ENCODE measurements at places on chromosomes 4 and X.
A peak's percentile ranks its signal among the peaks of the same experiment; 100 is the strongest.

DNA sequence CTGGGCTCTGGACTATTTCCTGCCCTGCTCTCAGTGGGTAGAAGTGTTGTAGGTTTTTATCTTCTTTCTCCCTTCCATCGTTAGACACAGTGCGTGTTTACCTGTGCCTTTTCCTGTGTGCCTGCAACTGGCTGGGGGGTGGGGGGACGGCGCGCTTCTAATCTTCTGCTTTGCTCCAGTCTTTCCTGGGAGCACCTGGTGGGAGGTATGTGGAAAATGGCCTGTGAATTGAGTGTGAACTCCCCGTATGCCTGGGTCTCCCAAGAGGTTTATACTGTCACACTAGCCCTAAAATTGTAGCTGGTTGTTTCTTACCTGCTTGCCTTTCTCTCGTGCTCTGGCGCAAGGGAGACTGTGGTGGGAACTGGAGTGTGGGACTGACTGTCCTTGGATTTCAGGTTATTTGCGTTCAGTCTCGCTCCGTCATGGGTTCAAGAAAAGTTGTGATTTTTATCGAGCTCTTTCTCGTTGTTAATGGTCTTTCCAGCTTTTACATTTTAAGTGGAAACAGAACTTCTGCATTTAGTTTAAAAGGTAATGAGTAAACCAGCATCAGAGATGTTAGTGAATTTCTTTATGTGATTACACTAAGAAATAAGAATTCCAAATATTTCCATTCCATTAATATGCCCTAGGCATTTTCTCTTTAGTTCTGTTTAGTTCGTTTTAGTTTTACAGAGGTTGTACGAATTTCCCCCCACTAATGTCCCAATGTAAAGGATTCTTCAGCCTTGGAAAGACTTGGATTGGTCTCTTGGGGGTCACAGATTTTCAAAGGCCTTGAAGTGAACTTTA, 15.3 kb downstream of the MRPL1 start:
- no peak for DNase-seq

GRCh38 chrX:3712051-3712869, 1.2 kb downstream of the PRKX start:
- DNase-seq: no peak

GRCh38 chrX:41802958-41803357, 79.0 kb downstream of the GPR82 start:
- no peak for DNase-seq

DNA sequence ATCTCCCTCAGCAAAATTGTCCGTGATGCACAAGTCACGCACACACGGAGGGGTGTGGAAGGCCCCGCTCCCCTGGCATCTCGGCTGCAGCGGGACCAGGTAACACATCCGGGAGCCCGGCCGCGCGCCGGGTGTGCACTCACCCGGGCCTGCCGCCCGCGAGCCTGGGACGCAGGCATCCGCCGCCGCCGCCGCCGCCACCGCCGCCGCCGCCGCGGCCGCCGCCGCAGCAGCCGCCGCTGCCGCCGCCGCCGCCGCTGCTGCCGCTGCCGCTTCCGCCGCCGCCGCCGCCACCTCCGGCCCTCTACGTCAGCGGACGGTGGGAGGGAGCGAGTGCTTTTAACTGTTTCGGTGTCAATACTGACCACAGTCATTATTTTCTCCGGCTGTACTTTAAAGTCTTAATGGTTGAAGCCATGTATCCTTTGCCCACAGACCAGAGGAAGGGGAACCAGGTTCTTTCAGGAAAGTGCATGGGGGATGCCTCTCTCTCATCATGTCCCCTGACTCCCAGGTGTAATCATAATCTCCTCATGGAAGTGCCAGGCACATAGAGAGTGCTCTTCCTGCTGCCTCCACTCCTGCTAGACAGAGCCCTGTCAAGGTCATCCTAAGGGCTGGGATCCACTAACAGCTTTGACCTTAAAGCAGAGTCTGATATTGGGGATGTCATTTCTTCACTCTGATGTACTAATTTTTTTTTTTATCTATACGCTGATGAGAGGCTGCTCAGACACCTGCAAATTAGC, 38.0 kb downstream of the MAGEE2 start:
- peak; percentile 0 for DNase-seq

- no peak for DNase-seq
Observed at GRCh38 chr4:116982656-116983055, 102.7 kb downstream of the TRAM1L1 start.

DNA sequence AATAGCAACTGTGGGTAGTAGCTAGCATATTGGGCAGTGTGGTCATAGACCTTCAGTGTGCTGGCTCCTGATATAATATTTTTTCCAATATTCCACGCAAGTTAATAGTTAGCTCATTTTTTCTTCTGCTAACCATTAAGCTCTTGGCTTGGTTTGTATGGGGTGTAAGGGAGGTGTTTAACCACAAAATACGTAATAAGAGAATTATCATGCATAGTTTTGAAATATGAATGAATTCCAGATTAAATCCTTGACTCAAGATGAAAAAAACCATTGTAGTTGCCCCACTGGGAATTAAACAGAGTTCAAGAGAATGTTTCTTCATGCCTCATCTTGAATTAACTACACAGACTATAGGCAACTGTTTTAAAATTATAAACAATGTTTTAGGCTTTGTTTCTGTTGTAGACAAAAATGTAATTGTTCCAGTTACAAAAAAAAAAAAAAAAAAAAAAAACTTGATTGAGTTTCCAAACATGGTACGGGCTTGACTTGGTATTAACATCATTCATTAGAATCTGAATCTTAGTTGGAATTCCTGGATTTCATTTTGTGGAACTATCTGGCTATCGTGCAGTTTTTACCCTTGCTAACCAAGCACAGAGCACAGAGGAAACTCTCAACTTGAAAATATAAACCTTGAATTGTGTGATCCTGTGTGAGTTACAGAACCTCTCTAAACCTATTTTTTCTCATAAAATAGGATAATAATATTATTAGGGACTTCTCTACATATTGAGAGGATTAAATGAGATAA, 28.4 kb downstream of the CXCL1 start:
- DNase-seq: no peak

GRCh38 chrX:110059410-110059809, 56.5 kb downstream of the TMEM164 start:
- DNase-seq: no peak

DNA sequence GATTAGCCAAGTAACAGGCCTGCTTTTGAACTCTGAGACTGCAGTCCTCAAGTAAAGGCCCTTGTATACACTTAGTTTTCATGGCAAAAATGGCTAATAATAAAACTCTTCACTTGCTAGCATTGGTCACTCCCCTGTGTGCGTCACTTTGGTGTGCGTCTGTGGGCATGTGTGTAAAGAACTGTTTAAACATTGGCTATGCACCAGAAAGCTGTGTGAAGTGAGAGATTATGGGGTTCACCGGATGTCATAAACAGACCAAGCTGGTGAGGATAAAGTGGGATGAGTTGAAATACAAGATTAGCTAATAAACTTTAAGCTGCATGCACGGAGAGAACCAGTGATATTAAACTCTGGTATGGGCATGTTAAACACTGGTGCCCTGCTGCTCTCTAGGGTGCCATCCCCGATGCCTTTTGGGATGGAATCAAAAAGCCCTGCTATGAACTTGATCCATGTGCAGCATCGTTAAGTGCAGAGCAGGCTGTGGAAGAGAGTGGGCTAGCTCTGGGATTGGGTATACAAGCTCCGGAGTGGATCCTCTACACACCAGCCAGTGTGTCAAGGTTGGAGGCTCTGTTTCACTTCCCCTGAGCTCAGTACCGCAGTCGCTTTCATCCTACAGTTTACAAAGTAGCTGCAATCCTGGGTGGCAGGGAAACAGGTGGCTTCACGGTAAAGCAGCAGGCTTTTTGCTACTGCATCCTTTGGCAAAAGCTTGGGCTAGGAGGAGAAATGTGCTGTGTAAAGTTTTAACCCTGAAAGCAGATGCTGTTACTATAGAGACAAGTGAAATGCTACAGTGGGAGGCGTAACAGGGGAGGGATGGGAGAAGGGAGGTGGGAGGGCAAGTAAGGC, 108.3 kb upstream of the SLC4A4 start:
- DNase-seq: no peak

GRCh38 chr4:3874028-3874415, 107.8 kb downstream of the ADRA2C start:
- DNase-seq: no peak

GRCh38 chr4:89319756-89320155, 12.2 kb upstream of the GPRIN3 start:
- DNase-seq: no peak

DNA sequence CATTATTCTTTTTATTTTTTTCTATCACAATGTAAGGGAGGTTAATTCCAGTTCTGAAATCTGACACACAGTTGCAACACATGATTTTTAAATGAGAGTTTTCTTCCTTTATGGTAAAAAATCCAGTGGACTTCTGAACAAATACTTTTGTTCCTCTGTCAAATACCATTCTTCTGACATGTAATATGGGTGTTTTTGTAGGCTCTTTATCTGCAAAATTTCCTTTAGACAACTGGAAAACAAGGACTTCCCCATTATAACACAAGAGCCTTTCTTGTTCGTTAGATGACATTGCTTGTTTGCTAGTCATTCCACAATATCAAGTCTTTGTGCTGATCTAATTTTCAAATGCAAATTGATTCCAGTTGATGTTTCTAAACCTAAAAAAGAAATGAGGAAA, 7.7 kb downstream of the FANCB start:
- no peak for DNase-seq

GRCh38 chrX:87167841-87168240, 349.8 kb upstream of the KLHL4 start:
- no peak for DNase-seq

DNA sequence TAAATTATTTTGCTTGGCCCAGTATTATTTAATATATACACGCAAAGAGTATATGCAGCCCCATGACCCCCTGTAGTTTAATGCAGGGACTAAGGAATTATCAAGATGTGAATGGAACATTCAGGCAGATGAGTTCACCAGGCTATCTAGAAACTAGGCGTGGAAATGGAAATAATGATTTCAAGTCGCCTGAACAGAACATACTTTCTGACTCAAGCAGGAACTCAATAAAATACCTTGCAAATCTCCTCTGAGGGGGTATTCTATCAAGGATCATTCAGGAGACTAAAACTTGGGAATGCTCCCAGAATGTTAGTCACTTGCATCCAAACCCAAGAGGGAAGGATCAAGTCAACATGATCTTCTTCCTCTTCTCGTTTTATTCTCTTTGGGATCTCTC, 59.6 kb upstream of the RASSF6 start:
- DNase-seq: no peak

- DNase-seq: no peak
Observed at GRCh38 chr4:87807402-87807801, 8.0 kb downstream of the IBSP start.

GRCh38 chr4:37737466-37737865, 51.3 kb upstream of the RELL1 start:
- no peak for DNase-seq

DNA sequence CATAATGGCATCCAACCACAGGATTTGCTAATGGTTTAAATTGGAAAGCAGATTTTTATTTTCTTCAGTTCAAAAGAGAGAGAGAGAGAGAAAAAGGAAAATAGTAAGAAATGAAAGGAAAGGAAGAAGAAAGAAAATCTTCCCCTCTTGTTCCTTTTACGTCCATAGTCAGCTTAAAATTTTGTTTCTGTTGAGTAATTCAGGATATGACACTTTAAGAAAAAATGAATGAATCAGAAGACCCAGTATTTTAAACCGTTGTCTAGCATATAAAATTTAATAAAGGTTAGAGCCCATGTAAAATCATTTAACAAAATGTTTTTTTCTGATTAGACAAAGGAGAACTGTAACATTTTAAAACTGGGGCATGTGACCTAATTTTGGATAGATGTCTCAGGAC, 391.8 kb upstream of the EPHA5 start:
- no peak for DNase-seq

- DNase-seq: no peak
Observed at GRCh38 chr4:128840711-128841318, 31.3 kb downstream of the JADE1 start.

- no peak for DNase-seq
Observed at GRCh38 chrX:147757750-147758149, 154.0 kb upstream of the FMR1 start.

GRCh38 chr4:144357975-144358374, 217.5 kb upstream of the GYPA start:
- DNase-seq: no peak

- peak; percentile 14 for DNase-seq
Observed at GRCh38 chrX:16445166-16445752, 204.7 kb upstream of the S100G start.

GRCh38 chr4:185717377-185717741, 94.6 kb downstream of the SORBS2 start:
- no peak for DNase-seq

- no peak for DNase-seq
Observed at GRCh38 chr4:96092151-96092705, 252.3 kb downstream of the PDHA2 start.

- DNase-seq: no peak
Observed at GRCh38 chr4:154868414-154869194, 87.5 kb downstream of the RBM46 start.

- DNase-seq: no peak
Observed at GRCh38 chrX:104205548-104205947, 39.3 kb downstream of the FAM199X start.

- DNase-seq: no peak
Observed at GRCh38 chr4:48939785-48940184, 33.2 kb upstream of the OCIAD2 start.

GRCh38 chrX:22634083-22634482, 361.4 kb downstream of the CBLL2 start:
- DNase-seq: no peak

- DNase-seq: no peak
Observed at GRCh38 chr4:173511787-173512361, 18.2 kb downstream of the HAND2 start.

DNA sequence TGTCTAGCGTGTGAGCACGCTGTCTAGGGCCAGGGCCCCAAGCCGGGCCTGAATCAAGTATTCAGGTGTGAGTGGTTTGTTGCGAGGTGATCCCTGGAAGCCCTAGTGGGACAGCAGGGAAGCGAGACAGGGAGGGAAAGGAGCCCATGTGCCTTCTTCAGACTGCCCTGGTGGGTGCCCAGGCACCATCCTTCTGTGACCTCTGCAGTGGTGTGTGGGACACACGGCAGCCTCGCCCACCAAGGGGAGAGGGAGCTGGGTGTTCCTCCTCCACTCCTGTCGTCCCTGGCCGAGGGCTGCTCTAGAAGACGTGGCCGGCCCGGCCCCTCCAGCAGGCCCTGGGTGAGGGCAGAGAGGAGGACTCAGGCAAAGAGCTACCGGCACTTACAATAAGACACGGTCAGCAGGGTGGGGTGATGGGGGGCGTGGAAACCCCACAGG, 47.4 kb downstream of the HTRA3 start:
- DNase-seq: no peak
